H4 (cell line): ENCODE measurements at places on chromosomes 16 and 17. TPM values are rescaled to one million over a fixed set of nuclear protein-coding genes. Genes with fewer than 3 reads are reported as not detected.

GRCh38 chr17:82593590-82594087 lies 54.6 kb downstream of the WDR45B start:
- DNase-seq: no peak

- no peak for DNase-seq
These were observed 907 bp upstream of the ESRP2 start for GRCh38 chr16:68236826-68237242.

- no peak for DNase-seq
These were observed 882 bp upstream of the ATP6V0C start for GRCh38 chr16:2512735-2513404.

GRCh38 chr17:47201166-47201565 lies 8.0 kb upstream of the MYL4 start:
- DNase-seq: no peak

- DNase-seq: no peak
These were observed 155.3 kb downstream of the CYB561 start for GRCh38 chr17:63290784-63291183.

- DNase-seq: no peak
These were observed 61.2 kb upstream of the ENDOV start for GRCh38 chr17:80353718-80354275.

DNA sequence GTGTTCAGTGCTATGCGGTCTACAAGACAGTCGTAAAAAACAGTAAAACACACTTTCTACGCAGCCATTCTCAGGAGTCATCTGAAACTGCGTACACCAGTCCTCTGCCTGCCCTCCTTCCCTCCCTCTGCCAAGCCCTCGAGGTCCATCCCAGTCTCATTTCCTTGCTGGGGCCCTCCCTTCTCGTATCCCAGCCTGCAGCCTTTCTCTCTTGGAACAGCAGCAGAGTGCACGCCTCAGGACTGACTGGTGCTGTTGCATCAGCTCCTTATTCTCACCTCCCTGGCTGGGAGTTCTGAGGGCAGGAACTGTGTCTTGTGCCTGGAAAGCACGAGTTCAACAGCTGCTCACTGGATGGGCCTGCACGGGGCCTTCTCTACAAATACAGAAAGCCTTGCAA lies 12.5 kb downstream of the FAHD1 start:
- peak; percentile 60 for DNase-seq

GRCh38 chr16:4795181-4795827 lies at the start of gene SMIM22:
Gene SMIM22 (plus strand): TSS chr16:4795369. CDS start chr16:4795735, 366 bp downstream.
- DNase-seq: no peak

GRCh38 chr17:63191610-63192009 lies 225.6 kb downstream of the TANC2 start:
- DNase-seq: no peak

- no peak for DNase-seq
These were observed 20.4 kb upstream of the SCIMP start for GRCh38 chr17:5254903-5255521.

DNA sequence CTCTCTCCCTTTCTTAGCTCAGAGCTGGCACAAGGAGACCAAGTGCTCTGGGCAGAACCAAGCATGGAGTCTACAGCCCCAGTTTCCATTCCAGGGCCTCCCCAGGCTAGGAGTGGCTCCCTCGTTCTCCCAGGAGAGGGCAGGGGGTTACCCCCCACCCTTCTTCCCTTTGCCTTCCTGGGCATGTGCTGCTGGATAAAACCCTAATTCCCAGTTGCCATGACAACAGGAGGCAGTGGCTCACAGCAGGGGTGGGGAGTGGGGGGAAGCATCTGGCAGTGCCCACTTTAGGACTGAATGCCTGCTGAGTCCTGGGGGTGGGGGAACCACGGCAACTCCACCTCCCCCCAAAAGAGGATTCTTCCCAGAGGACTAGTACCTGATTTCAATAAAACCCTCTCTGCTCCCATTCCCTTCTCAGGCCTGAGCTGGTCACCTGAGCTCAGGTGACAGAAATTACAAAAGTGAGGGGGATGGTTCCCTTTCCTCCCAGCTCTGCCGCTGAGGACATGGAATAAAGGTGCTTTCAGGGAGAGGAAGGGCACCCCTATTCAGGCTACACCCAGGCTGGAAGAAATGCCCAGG lies 1.8 kb downstream of the MPP2 start:
- DNase-seq: no peak

DNA sequence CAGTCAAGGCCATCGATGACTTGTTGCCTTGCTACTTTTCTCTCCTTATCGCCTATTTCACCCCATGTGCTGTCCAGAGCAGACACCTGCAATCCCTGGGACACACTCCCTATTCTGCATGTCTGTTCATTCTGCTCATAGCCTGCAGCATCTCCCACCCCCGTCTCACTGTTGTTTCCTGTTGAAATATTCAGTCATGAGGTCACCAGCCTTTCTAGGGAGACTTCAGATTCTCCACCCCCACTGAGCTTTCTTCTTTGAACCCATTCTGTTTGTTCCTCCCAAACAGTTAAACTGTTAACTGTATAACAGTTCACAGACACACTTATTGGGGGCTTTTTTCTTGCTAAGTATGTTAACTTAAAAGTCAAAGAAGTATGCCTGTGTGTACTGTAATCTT lies 94.4 kb downstream of the AATF start:
- no peak for DNase-seq

- no peak for DNase-seq
These were observed 15.1 kb upstream of the RNPS1 start for GRCh38 chr16:2282866-2283555.

- no peak for DNase-seq
These were observed 132.0 kb downstream of the C16orf78 start for GRCh38 chr16:49505556-49505955.

DNA sequence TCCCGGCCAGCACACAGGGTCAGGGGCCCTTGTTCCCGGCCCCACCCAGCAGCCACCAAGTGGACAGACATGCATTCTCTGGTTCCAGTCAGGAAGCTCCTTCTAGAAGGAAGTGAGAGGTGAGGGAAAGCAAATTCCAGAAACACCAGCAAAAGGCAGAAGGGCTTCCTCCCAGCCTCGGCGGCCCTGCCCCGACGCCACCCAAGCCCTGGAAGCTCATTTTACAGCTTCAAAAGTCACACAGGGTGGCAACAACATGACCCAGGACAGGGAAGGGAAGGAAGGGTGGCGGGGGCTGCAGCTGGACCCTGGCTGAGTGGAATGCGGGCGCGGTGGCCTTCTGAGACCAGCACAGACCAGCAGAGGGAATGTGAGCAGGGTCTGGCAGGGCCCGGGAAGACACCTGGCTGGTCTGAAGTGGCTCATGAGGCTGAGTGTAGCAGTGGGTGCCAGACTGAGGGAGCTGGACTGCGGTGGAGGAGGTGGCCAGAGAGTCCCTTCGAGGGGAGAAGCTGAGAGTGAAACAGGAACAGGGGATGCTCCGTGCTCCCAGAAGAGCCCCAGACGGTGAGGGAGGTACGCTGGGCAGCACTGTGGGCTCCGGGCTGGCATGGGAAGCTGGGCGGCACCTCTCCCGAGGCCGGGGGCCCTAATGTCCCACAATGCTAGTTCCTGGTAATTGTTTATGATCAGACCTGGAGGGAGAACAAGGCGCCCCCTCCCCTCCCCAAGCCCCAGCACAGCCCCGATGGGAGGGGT lies 1.9 kb upstream of the UNC13D start:
- DNase-seq: no peak

GRCh38 chr17:3891626-3892094 lies 1.2 kb downstream of the CAMKK1 start:
- no peak for DNase-seq

GRCh38 chr16:30335598-30336474 lies 19.3 kb downstream of the CD2BP2 start:
- peak; percentile 50 for DNase-seq

GRCh38 chr17:76397687-76398522 lies 13.5 kb downstream of the SPHK1 start:
- DNase-seq: peak; percentile 81

- DNase-seq: peak; percentile 43
These were observed 15.3 kb downstream of the CDH3 start for GRCh38 chr16:68660359-68660795.

- no peak for DNase-seq
These were observed 82.0 kb downstream of the RGS9 start for GRCh38 chr17:65219124-65219523.

DNA sequence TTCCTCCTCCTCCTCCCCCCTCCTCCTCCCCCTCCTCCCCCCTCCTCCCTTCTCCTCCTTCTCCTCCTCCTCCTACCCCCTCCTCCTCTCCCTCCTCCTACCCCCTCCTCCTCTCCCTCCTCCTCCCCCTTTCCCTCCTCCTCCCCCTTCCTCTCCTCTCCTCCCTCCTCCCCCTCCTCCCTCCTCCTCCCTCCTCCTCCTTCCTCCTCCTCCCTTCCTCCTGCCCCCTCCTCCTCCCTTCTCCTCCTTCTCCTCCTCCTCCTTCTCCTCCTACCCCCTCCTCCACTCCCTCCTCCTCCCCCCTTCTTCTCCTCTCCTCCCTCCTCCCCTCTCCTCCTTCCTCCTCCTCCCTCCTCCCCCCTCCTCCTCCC lies 6.6 kb upstream of the PDP2 start:
- peak; percentile 29 for DNase-seq

The UNKL gene
- 12.4 and 14.4 TPM in 2 replicates for total RNA-seq

The SKAP1 gene
- total RNA-seq: not detected in 2 replicates

The INCA1 gene
- 0.23 and 0.39 TPM in 2 replicates for total RNA-seq

The CDIP1 gene
- total RNA-seq: 5.4 and 8.0 TPM in 2 replicates

The CTRB1 gene
- not detected in 2 replicates for total RNA-seq

The CDH3 gene
- total RNA-seq: not detected in 2 replicates

The NTN3 gene
- total RNA-seq: 0.14 TPM in 1 of 2 replicates, not detected in the other

The PYY gene
- 0.17 TPM in 1 of 2 replicates, not detected in the other for total RNA-seq

The MT1G gene
- total RNA-seq: not detected in 2 replicates

The KRTAP9-4 gene
- not detected in 2 replicates for total RNA-seq

The ALDH3A1 gene
- total RNA-seq: 41.9 and 51.1 TPM in 2 replicates

The HLF gene
- 0.53 and 0.68 TPM in 2 replicates for total RNA-seq

The KRT23 gene
- not detected in 2 replicates for total RNA-seq
